ENCODE measurements at places on chromosomes 1 and 21. TPM values are rescaled to one million over a fixed set of nuclear protein-coding genes. Genes with fewer than 3 reads are reported as not detected.

DNA sequence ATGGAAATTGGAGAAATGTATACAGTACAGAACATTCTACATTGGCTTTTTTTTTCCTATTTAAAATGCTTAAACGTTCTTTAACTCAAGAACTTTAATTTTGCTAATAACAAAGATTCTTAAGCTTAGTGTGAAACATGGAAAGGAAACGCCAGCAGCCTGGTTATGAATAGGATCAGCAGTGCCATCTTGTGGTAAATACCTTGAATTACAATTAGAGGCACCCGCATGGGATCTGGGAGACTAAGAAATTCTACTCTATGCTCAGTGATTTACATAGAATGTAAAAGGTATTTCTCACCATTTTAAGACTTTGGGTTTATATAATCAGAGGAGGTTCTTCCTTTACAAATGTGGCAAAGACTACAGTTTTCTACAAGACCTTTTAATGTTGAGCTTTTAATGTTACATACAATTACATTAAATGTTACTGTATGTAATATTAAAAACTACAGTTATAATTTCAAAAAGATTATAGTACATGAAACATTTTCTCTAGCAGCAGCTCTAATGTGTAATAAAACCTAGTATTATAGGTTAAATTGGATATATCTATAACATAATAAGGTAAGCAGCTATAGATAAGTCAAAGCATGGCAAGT lies 32.1 kb upstream of the APOBEC4 start:
- DNase-seq: peak; percentile 19

DNA sequence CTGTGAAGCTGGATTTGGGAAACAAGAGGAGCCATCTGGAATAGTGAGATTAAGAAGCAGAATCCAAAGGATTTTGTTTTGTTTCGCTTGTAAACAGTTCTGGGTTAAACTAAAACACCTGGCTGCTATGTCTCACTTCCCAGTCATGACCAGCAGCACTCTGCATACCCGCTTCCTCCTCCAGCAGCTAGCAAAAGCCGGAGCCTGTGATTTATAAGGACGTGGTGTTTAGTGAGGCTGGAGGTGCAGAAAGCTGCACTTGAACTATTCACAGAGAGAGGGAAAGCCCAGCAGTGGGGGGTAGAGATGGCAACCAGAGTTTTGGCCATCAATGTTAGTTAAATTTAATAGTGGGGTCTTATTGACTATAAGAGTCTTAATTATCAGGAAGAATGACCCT lies 240.2 kb downstream of the AJAP1 start:
- peak; percentile 59 for DNase-seq

DNA sequence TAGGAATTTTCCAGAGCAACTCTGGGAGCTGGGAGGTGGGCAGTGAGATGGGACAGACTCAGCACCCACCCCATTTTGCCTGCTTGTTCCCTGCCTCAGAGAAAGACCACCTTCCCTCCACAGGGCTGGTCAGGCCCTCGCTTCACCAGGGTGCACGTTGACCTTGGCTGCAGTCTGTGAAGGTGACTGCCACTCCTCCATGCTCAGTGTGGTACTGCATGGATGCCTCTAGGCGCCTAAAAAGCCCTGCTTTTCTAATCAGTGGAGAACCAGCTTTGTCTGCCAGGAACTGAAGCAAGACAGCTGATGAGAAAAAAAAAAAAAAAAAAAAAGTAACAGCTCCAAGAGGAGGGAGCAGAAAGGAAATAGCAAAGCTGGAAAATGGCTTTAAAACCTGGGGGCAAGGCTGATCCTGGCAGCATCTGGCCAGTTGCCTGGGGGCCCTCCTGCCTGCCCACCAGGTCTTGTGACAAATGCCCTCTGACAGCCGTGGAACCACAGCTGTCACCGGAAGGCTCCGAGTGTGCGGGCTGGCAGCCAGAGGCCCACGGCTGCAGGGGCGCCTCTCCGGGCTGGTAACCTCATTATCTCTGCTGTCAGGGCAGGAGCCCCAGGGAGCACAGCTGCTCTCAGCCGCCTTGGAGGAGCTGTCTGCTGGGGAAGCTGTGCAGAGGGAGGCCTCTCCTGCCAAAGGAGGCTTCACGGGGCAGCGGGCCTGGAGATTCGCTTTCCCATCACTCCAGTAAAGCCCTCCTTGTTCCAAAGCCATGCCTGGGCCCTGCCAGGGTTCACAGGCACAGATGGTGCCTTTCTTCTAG lies 13.7 kb downstream of the KIAA1614 start:
- peak; percentile 81 for DNase-seq

DNA sequence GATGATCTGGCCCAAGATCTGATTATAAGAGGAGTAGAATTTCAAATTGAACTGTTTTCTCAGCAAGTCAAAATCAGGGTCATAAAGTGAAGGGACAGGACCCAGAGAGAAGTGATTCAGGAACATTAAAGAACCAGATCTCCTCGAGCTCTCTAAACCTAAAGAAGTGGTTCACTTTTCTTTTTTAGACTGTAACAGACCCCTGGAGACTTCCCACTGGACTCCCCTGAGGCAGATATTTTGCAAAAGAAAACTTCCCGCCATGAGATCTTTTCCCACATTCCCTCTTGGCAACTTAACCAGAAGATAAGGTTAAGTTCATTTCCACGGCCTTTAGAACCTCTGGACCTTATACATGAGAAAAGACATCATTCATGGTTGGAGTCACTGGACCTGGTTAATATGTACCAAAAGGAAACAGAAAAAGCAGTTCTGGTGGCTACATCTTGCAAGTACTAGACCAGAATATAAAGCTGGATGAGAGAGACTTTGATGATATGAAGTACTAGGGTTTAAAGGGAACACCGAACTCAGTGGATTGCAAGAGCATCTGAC lies 1061.4 kb downstream of the MRPL39 start:
- no peak for DNase-seq

DNA sequence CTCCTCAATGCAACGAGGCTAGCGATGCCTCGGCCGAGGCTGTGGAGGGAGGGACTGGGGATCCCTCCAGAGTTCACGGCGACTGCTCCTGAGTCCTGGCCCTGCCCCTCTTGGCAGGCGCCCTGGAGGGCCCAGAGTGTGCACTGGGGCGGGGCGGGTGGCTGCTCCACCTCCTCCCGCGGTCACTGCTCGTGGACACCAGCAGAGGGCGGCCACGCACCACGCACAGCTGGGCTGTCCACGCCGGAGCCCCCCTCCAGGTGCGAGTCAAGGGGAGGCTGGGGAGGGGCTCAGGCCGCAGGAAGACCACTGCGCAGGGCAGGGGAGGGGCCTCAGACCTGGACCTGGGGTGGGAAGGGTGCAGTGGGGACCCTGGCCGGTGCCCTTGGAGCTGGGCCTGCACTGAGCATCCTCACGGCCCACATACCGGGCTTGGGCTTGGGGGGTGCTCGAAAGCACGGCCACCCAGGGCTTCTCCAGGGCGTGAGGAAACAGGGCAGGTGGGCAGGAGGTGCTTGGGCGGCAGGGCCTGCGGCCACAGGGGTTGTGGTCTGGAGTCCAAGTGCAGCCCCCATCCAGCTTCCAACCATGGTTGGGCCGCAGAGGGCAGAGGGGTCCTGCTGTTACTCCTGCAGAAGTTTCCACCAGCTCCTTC lies 20.6 kb upstream of the TTC34 start:
- peak; percentile 60 for DNase-seq

DNA sequence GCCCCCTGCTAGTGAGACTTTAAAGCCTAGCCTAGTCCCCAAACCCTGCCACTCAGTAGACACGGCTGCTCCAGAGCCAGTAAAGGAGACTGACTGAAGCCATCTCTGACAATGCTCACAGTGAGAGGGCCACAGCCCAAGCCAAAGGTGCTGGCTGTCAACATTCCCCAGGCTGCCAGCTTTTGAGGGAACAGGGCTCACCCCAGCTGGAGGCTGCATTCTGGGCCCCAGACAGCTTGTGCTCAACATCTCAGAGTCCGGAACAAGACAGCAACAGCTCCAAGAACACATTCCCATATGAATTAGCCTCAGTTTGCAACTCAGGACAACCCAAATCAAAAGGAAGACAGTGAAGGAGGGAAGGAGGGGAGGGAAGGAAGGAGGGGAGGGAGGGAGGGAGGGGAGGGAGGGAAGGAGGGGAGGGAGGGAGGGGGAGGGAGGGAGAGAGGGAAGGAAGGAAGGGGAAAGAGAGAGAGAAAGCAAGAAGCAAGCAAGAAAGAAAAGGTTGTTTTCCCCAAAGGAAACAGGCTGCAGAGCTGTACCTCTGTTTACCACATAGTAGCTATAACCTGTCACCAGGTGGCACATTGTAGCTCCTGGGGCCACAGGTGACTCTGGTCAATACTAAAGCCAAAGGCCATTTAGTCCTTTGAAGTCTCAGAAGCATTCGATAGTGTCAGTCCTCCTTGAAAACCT lies 5.4 kb downstream of the ARTN start:
- no peak for DNase-seq

THEM5 gene
- not detected for total RNA-seq

LCE3D gene
- not detected for total RNA-seq
